Bronchial epithelial cell (primary cell): ENCODE measurements at places on chromosomes 2 and 18. TPM values are rescaled to one million over a fixed set of nuclear protein-coding genes. Genes with fewer than 3 reads are reported as not detected.

- DNase-seq: no peak
These were observed 704.7 kb upstream of the TMEFF2 start for GRCh38 chr2:192899466-192899865.

- no peak for DNase-seq
These were observed 385.9 kb downstream of the TXNL1 start for GRCh38 chr18:56252456-56252855.

The KATNAL2 gene
- under 0.01 and 0.77 TPM in 2 replicates for total RNA-seq

DNA sequence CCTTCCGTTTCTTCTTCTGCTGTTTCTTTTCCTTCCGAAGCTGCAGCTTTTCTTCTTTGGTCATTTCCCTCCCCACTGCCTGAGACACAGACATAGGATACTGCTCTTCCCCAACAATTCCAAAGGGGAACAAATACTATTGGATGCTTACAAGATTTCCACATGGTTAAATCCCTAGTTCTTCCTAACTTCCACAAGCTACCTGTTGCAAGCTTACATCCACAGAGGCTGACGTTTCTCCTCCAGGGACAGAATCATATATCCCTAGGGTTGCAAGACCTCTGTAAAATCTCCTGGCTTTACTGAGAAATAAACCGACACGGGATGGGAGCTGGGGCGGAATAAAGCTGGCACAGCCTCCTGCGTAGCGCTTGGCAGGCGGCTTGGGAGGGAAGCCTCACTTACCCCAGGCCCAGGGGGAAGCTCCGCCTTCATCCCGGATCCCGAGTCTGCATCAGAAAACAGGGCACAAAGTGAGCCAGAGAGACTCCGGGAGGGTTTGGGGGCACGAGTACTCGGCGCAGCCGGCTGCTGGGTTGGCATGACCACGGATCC, 590 bp downstream of the EIF2B4 start:
- DNase-seq: peak; percentile 45

- DNase-seq: no peak
These were observed 94.3 kb downstream of the ADCYAP1 start for GRCh38 chr18:998936-999335.

- no peak for DNase-seq
These were observed 1282.4 kb upstream of the PIK3C3 start for GRCh38 chr18:40672590-40672989.

- no peak for DNase-seq
These were observed 43.9 kb upstream of the SGPP2 start for GRCh38 chr2:222380456-222380855.

The DNAJC5G gene
- not detected in 2 replicates for total RNA-seq

- DNase-seq: no peak
These were observed 159.1 kb upstream of the PIEZO2 start for GRCh38 chr18:11308499-11308898.

DNA sequence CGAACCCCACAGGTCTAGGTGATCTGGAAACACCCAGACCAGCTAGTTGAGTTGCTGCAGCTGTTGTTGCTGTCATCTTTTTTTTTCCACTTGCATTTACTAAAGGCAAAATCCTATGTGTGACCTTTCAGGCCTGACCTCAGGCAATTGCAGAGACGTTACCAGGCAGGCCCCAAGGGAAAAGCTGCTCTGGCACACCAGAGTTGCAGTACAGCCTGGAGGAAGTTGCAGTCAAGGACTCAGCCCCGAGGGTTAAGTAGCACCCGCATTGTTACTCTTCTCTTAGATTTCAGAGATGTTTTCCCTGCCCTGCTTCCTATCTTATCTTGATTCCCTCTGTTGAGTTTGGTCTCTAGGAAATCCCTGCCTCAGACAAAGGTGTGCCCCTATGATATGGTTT, 45.2 kb upstream of the SMAD2 start:
- DNase-seq: no peak

DNA sequence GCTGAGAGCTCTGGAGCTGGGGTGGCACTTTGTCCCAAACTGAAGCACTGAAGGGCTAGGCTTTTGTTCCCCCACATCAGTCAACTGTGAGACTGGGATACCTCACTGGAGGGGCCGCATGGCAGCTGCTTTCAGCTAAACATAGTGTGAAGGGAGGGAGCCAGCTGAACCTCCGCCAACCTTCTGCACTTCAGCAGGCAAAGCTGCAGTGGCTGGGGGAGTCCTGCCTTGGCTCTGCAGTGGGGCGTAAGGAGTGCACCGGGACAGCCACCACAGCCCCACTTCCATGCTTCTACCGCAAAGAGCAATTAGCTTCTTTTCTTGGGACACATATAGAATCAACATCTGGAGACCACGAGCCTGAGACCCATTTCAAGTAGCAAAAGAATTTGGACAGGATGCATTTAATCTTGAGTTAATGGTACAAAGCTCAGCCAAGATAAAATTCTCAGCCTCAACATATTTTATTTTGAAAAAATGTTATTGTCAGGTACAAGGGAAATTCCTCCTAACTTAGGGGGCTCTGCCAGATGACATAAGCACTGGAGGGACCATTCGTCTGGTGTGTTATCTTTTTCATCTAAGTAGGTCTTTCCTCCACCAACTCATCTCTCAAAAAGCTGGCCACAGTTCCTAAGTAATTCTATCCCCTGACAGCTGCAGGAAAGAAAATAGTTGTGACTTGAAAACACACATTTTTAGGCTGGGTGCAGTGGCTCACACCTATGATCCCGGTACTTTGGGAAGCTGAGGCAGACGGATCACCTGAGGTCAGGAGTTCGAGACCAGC, 25.6 kb upstream of the MYCN start:
- DNase-seq: no peak

The TOGARAM2 gene
- under 0.01 TPM in 1 of 2 replicates, not detected in the other for total RNA-seq

GRCh38 chr18:27261769-27262549, 76.9 kb upstream of the CHST9 start:
- DNase-seq: no peak

GRCh38 chr2:226002438-226002837, 602.9 kb downstream of the NYAP2 start:
- DNase-seq: peak; percentile 89

GRCh38 chr18:12023375-12023774, 42.1 kb downstream of the IMPA2 start:
- peak; percentile 35 for DNase-seq

The DUSP11 gene
- 28.4 and 35.2 TPM in 2 replicates for total RNA-seq
